ENCODE measurements at places on chromosomes 6 and 20.

- peak; percentile 7 for DNase-seq
These were observed 2.4 kb upstream of the DBNDD2 start for GRCh38 chr20:45405571-45406259.

- peak; percentile 24 for DNase-seq
These were observed 16.5 kb downstream of the MDFI start for GRCh38 chr6:41654698-41655151.

DNA sequence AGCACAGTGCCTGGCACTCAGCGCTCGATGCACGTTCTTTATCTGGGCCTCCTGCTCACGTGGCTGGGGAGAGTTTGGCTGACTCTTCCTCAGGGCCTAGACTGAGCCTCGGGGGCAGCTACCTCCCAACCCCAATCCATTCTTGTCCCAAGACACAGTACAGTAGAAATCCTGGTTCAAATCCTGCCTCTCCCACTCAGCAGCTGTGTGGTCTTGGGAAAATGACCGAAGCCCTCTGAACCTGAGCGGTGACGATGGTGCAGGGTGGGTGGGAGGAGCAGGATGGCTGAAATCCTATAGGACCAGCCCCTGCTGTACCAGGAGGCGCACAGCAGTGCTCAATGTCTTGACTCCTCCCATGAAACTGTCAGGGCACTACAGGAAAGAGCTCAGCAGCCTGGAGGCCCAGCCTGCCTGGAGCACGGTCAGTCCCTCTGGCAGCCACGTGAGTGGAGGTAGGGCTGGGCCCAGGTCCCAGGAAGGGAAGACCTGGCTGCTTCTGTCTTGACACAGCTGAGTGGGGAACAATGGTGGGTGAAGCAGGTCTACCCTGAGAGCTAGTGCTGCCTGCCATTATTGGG lies 31.5 kb downstream of the PDRG1 start:
- no peak for DNase-seq

DNA sequence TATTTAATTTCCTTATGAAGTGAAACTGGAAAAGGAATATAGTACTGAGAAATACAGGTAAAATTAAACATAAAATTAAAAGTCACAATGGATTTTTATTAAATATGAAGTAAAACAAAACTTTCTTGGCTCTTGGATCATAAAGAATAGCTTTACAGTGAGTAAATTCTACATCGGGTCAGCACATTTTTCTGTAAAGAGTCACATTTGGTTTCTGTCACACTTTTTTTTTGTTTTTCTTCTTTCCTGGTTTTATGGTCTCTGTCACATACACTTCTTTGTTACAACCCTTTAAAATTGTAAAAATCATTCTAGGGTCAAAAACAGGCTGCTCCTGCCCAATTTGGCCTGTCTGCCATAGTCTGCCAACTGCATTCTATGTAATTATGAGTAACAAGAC lies 254.4 kb upstream of the POU3F2 start:
- no peak for DNase-seq

DNA sequence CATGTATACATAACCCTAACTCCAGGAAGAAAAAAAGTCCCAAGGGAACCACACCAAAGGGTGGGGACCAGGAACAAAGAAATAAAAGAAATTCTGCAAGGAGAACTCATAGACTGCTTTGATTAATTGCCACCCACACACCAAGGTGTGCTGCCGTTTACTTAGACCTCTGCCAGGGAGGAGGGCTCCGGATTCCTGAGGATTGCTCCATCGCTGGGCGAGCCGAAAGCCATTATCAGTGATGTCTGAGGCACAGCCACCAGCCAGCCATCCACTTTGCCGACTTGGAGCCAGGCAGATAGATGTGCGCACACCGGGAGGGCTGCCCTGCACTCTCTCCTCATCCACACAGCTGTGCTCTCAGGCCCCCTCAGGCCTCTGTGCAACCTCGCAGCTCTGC lies 272.7 kb upstream of the FOXQ1 start:
- DNase-seq, result no peak

GRCh38 chr6:145138469-145139139 lies 596.7 kb downstream of the EPM2A start:
- DNase-seq, result no peak

- DNase-seq, result no peak
These were observed 41.0 kb upstream of the PDE7B start for GRCh38 chr6:135810486-135810885.

- DNase-seq, result no peak
These were observed 20.7 kb downstream of the TFEB start for GRCh38 chr6:41714556-41715273.

DNA sequence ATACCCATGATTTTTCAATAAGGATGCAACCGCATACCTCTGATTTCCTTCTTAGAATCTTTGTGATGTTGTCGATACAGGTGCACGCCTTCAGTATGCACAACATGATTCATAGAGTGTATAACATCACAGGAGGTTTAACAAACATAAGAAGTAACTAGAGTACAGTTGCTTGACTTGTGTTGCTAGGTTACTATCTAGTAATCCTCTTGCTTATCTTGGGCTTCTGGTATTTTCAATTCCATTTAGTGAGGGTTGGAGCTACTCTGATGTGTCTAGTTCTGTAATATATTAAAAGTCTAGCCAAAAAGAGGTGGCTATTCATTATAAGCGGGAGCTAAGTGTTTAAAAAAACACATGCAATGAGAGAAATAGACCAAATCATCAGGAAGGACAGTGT lies 85.5 kb upstream of the TENT5A start:
- no peak for DNase-seq

GRCh38 chr6:44329858-44330257 lies 12.6 kb upstream of the SPATS1 start:
- DNase-seq, result no peak

DNA sequence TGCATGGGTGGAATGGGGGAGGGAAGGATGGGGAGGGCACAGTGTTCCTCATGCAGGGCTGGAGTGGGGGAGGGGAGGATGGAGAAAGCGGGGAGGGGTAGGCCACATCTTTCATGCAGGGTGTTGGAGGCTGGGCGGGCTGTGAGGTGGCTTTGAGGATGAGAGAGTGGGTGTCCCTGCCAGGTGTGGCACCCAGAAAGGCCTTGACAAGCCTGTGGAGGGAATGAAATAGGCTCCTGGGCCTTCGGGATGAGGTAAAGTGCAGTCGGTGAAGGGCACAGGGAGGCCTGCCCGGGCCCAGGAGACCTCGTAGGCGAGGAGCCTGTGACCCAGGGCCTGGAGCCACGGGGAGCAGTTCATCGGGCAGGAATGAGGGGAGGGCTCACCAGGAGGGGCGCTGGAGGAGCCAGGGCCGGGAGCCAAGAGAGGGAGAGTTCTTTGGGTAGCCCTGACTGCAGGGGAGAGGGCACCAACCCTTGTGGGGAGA lies 7.6 kb downstream of the CEBPB start:
- no peak for DNase-seq

- DNase-seq, result no peak
These were observed 229.9 kb downstream of the ADGRG6 start for GRCh38 chr6:142531727-142532126.

GRCh38 chr6:100449239-100449691 lies 15.5 kb downstream of the SIM1 start:
- no peak for DNase-seq

GRCh38 chr6:159039885-159040258 lies 4.9 kb downstream of the TAGAP start:
- DNase-seq, result no peak

DNA sequence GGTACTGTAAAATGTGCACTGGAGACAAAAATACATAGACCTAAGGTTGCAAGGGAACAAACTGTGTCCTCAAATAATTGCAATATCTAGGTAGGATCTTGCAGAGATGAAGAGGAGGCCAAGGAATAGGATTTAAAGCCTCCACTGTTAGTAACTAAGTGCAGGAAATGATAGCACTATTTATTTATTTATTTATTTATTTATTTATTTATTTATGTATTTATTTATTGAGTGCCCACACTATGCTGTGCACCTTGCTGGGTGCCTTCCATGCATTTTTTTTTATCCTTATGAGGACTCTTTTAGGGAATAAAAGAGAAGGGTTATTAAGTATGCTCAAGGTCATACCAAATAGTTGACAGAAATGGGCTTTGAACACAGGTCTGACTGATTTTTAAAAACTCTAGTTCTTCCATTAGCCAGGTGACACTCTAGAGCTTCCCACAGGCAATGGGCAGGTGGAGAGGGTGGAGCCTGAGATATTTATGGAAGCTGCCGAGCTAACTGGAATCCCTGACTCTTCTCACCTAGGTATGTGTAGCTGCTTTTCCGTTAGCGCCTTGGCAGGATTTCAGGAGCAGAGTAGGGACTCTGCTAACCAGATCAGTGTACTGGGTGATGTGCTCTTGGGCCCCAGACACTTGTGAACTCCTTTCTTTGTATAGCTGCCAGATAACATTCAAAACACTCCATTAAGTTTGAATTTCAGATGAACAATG lies 12.8 kb upstream of the NUP153 start:
- DNase-seq, result no peak

GRCh38 chr6:42120895-42121865 lies 21.2 kb downstream of the C6orf132 start:
- no peak for DNase-seq

GRCh38 chr6:69820438-69820837 lies 23.6 kb upstream of the LMBRD1 start:
- DNase-seq, result no peak

DNA sequence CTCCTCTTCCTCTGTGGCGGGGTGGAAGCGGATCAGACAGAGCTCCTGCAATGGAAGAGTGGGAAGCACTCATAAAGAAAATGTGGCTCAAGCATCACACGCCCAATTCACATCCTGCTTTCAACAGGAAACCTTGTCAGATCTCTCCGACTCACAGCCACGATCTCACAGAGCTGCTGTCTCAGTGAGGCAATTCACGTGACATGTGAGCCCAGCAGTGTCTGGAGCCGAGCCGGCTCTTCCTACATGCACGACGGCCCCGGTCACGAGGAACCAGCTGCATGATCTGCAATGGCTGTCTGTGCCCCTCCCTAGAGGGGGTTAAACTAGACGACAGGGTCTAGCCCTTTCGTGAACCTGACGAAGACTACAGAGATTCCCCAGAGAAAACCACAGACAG lies 29.5 kb upstream of the TCFL5 start:
- no peak for DNase-seq

- no peak for DNase-seq
These were observed 235.0 kb downstream of the HTR1B start for GRCh38 chr6:77228279-77228678.

- DNase-seq, result no peak
These were observed 64.8 kb downstream of the SLC22A3 start for GRCh38 chr6:160412993-160413392.

GRCh38 chr20:54320148-54320607 lies 112.3 kb downstream of the PFDN4 start:
- DNase-seq, result no peak

- peak; percentile 93 for DNase-seq
These were observed 39.9 kb downstream of the RPRD1B start for GRCh38 chr20:38073307-38074071.

- no peak for DNase-seq
These were observed 215.0 kb upstream of the RIN2 start for GRCh38 chr20:19543101-19543500.

GRCh38 chr6:128964233-128964755 lies 81.4 kb downstream of the LAMA2 start:
- peak; percentile 29 for DNase-seq

DNA sequence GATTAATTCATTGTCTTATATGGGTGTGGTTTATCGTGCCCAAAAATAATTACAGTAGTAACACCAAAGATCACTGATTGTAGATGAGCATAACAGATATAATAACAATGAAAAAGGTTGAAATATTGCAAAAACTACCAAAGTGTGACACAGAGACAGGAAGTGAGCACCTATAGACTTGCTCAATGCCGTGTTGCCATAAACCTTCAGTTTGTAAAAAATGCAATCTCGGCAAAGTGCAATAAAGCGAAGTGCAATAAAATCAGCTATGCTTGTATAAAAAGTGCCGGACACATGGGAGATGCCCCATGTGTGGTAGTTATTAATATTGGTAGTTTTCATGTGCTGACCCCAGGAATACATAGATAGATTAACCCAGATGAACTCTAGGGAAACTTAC lies 192.6 kb downstream of the NRN1 start:
- no peak for DNase-seq

- no peak for DNase-seq
These were observed 5.7 kb upstream of the USP49 start for GRCh38 chr6:41900861-41901260.

DNA sequence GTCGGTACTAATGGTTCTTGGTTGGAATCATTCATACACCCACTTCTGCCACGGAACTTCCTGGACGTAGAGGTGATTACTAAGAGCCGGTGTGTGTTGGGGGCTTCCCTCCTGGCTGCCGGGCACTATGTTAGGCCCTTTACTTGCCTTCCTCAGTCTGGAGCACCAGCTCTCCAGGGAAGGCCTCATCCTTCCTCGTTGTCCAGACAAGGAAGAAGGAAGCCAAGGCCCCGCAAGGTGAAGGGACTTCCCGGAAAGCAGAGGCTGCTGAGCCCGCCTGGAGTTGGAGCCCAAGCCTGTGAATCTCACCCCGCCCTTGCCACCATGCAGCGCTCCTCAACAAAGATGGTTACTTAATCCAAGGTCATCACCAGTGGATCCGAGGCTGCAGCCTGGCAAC lies 26.2 kb downstream of the AAR2 start:
- DNase-seq, result no peak

DNA sequence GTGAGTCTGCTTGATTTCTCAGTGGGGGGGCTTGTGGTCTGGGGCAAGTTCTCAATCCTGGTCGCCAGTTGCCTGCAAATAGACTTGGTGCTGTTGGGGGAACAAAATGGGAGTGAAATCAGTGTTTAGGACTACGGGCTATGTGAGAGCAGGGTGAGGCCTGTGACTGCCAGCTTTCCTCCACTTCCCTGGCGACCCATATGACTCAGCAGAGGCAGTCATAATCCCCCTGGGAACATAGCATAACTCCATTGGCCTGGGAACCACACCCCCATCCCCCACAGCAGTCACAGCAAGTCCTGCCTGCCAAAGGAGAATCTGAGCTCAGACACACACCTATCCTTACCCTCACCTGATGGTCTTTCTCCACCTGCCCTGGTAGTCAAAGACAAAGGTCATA lies 387.9 kb downstream of the LMBRD1 start:
- DNase-seq, result no peak

DNA sequence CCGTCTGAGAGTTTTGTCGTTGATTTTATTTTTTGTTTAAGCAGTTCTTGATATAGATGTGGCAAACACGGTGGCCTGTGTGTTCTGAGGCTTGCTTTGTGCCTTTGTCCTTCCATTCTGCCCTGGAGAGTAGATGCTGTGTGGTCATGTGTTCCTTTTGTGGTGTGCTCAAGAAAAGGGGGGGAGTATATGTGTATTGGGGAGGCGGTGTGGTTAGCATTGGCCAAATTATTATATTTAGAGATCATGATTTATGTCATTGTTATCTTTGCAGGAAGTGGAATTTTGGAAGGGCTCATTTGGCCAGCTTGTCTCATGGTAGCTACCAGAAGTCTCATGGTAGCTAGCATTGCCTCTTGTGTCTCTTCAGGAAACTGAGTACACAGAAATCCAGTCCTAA lies 16.4 kb downstream of the RREB1 start:
- DNase-seq, result no peak

- no peak for DNase-seq
These were observed 82.5 kb upstream of the PTPN1 start for GRCh38 chr20:50427719-50428083.
